ENCODE measurements at places on chromosomes 11 and 22. TPM values are rescaled to one million over a fixed set of nuclear protein-coding genes. Genes with fewer than 3 reads are reported as not detected.

GRCh38 chr11:34585735-34586487, 35.0 kb upstream of the EHF start:
- DNase-seq: peak; percentile 69

DNA sequence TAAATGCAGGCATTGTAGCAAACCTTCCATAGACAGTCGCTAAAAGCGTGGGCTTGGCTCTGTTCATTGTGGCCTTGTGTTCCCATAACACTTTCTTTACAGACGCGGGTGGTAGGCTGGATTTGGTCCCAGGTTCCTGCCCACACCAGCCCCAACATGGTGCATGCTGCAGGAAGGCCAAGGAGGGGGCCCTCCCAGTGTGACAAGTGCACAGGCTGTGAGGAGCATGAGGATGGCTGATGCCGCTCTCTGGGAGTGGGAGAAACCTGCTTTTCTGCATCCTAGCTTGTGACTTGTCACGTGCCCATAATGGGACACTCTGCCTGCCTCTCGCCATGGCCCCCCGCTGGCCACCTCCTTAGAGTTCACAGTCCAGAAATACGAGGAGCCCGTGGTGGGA, 161.8 kb upstream of the B3GAT1 start:
- DNase-seq: no peak

The ACTN3 gene
- not detected for total RNA-seq

The TRPC6 gene
- 26.4 TPM for total RNA-seq

DNA sequence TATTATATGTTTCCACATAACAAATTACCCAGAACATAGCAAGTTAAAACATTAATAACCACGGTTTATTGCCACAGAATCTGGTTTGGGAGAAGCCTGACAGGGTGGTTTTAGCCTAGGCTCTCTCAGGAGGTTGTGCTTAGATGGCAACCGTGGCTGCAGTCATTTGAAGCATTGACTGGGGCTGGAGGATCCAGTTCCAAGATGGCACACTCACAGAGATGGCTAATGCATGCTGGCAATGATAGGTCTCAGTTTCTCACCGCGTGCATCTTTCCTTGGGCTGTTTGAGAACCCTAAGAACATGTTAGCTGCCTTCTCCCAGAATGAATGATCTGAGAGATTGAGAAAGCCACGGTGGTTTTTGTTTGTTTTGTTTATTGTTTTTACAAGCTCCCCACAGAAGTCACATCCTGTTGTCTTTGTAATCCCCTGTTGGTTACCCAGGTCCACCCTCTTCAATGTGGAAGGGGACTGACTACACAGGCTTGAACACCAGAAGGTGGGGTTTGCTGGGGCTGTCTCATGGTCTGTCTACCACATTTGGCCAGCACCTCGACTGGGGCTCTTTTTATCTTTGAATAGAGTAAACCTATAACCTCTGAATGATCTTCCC, 36.6 kb upstream of the GRAMD1B start:
- DNase-seq: no peak

- peak; percentile 12 for DNase-seq
These were observed 133.6 kb downstream of the CASP12 start for GRCh38 chr11:104764710-104765045.

The MUC6 gene
- total RNA-seq: not detected

GRCh38 chr11:60835534-60835846, 6.4 kb upstream of the CCDC86 start:
- DNase-seq: no peak

The CSKMT gene
- 4.5 TPM for total RNA-seq

- DNase-seq: no peak
These were observed 538.4 kb downstream of the TBC1D22A start for GRCh38 chr22:47300698-47301405.

The FCHSD2 gene
- total RNA-seq: 12.2 TPM

DNA sequence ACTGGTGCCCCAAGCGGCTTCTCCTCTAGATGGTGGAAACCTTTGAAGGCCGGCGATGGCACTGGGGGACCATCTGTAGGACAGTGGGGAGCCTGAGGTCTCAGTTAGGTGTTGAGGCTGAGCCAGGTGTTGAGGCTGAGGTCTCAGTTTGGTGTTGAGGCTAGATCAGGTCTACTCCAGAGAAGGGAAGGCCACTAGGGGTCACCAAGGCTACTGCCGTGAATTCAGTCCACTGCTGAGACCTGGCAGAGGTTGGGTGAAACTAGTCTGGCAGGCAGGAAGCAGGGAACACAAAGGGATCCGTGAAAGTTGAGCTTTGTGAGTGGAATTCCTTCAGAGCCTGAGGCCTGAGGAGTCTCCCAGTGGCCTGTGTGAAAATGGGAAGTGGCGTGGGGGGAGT, 123.8 kb upstream of the FGF3 start:
- DNase-seq: no peak

- DNase-seq: peak; percentile 73
These were observed 857.0 kb downstream of the KCNA4 start for GRCh38 chr11:29159552-29160465.

DNA sequence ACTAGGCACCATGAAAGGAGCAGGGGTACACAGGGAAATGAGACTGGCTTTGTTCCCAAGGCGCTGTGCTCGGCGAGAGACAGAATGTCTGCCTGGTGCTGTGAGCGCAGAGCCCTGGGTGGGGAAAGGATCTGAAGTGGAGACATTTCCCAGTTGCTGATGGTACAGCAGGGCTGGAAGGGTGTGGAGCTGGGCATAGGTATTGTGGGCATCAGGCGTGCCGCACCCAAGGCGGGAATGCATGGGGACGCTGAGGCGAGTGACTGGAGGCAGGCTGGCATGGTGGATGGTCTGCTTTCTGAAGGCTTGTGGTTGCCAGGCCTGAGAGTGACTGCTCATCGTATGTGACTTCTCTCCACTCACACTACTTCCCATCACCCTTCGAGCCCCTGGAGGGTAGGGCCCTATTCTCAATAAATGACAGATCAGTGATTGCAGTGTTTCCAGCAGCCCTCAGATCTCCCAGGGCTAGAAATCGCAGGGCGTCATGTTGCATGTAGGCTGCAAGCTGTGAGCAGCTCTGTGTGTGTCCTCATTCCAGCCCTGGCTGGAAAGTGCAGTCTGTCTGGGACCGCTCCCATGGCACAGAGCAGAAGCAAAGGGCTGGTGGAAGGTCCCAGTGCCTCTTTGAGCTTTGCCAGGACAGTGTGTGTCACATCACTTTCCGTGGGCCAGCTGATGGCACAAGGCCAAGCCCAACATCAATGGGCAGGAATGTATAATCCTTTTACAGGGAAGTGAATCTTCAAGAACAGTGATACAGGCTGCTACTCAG, 67.7 kb downstream of the TBC1D22A start:
- DNase-seq: peak; percentile 44

The PRR5 gene
- 16.4 TPM for total RNA-seq

DNA sequence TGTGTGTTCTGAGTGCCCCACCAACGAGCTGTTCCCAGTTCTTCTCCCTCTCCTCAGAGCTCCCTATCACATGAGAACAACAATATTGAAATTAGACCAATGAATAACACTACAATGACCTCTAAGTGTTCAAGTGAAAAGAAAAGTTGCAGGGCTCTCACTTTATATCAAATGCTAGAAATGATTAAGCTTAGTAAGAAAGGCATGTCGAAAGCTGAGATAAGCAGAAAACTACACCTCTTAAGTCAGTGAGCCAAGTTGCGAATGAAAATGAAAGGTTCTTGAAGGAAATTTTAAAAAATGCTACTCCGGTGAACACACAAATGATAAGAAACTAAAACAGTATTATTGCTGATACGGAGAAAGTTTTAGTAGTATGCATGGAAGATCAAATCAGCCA, 199.8 kb downstream of the GUCY1A2 start:
- DNase-seq: no peak

DNA sequence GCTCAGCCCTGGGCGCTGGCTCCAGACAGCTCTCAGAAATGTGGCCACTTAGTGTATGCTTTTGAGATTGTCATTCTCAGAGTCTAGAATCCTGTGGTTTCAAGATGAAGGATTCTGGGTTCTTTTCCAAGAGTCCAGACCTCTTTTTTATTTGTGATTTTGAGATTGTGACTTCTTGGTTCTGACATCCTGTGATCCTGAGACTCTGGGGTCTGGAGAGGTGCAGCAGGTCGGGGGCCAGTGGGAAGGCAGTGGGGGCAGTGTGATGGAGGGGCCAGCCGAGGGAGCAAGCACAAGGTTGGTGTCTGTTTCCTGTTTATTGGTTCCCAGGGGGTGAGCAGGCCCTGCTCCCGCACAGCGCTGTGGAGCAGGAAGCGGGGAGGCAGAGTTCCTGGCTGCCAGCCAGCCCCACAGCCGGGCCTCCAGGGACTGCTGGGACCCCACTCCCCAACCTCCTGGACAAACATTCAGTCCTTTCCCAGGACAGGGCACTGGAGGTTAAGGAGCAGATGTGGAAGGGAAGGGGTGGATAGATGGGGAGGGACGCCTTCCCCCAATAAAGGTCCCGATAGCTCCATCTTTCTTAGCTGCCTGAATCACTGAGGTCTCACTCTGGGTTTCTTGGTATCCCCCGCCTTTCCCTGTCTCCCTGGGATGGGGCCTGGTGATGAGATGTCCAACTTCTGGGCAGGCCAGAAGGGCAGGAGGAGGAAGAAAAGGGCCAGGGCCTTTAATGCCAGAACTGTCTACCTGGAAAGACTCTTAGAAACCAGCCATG, 13.7 kb downstream of the ARHGEF17 start:
- peak; percentile 95 for DNase-seq

DNA sequence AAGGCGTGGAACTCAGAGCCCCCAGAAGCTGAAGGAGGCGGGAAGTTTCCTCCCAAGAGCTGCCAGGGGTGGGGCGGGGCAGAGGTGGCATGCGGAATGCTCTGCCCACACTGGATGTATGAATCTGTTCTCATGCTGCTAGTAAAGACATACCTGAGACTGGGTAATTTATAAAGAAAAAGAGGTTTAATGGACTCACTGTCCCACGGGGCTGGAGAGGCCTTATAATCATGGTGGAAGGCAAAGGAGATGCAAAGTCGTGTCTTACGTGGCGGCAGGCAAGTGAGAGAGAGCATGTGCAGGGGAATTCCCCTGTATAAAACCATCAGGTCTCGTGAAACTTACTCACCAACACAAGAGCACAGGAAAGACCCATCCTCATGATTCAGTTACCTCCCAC, 57.6 kb downstream of the SMIM38 start:
- DNase-seq: no peak

DNA sequence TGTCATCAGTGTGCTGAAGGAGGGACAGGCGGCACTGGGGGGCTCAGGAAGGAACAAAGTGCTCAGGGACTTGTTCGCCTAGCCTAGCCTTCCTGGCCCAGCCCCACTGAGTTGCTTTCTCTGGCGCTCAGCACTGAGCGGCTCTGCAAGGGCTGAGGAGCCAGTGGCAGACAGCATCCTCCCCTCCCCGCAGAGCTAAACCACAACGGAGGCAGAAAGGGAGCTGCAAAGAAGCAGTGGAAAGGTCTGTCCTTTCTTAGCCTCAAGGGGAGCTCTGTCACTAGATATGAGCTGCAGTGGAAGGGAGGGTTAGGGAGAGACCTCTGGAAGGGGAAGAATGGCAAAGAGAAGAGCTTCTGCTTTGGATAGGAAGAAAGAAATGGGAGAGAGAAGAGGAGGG, 89.7 kb upstream of the PHOX2A start:
- no peak for DNase-seq

DNA sequence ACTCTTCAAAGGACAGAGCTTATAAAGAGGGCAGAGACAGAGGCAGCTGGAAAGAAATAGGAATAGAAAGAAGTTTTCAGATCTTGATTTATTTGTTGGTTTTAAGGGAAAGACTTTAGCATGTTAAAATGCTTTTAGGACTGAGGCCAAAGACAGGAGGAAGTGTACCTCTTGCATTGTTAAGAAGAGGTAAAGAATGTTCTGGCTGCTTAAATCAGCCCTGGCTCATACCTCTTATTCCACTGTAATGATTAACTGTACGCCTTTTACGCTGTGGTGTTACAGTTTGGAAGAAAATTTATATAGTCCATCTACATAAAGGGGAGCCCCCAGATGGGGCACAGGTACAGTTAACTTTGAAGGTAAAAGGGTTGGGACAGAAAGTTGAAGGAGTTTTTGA, 10.1 kb upstream of the MPZL2 start:
- DNase-seq: no peak

The CCDC86 gene
- 13.5 TPM for total RNA-seq

DNA sequence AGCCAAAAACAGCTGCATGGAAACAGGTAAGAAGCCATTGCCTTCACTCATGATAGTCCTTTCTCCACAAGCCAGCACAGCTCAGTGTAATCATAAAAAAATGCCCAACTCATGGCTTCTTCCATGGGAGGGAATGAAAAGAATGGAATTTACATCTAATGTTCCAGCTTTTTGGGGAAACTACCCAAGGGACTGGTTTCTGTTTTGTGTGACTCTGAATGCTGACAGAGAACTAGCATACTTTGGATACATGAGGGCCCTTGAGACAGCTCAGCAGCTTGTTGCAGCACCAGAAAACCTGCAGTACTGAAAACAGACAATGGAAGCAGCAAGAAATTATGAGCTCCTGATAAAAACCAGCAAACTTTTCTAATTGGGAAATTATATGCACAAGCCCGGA, 24.2 kb upstream of the HORMAD2 start:
- DNase-seq: peak; percentile 10

The NRXN2 gene
- 5.2 TPM for total RNA-seq

The IFITM1 gene
- total RNA-seq: 76.4 TPM

The OR8G1 gene
- total RNA-seq: under 0.01 TPM

GRCh38 chr22:21698430-21699329, 32.9 kb downstream of the PPIL2 start:
- DNase-seq: peak; percentile 47

The OR10A2 gene
- not detected for total RNA-seq

GRCh38 chr22:40329466-40329865, 16.8 kb upstream of the ADSL start:
- DNase-seq: no peak
